Fibroblast of skin of back (primary cell): ENCODE measurements at places on chromosomes 16 and 17.
A peak's percentile ranks its signal among the peaks of the same experiment; 100 is the strongest.

DNA sequence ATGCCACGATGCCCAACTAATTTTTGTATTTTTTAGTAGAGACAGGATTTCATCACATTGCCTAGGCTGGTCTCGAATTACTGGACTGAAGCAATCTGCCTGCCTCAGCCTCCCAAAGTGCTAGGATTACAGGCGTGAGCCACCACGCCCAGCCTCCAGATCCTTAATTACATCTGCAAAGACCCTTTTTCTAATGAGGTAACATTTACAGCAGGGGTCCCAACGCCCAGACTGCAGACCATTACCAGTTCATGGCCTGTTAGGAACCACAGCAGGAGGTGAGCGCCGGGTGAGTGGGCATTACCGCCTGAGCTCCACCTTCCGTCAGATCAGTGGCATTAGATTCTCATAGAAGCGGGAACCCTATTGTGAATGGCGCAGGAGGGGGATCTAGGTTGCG lies 4.0 kb upstream of the RAB11FIP4 start:
- no peak for DNase-seq

DNA sequence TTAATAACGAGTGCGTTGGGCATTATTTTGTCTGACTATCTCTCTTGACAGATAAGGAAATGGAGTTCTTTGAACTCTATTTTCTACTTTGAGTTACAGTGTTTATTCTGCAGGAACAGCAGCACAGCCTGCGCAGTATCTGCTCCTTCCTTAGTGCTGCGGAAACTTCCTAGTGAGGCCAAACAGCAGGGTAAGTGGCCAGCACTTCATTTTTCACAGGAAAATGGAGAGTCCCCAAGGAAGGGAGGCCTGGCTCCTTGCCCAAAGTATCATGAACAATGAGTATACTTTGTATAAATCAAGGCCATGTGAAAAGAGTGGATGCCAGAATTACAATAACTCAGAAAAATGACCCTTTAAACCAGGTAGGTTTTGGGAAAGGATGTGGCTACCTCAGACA lies 140.6 kb downstream of the VPS53 start:
- no peak for DNase-seq

GRCh38 chr17:72529386-72529785 lies 408.6 kb downstream of the SOX9 start:
- DNase-seq, result no peak

- DNase-seq, result no peak
These were observed 20.0 kb upstream of the KIF19 start for GRCh38 chr17:74305865-74306654.

GRCh38 chr16:84049403-84050060 lies 6.9 kb upstream of the SLC38A8 start:
- DNase-seq, result no peak

- DNase-seq, result no peak
These were observed 20.5 kb upstream of the DHX8 start for GRCh38 chr17:43463241-43463640.

DNA sequence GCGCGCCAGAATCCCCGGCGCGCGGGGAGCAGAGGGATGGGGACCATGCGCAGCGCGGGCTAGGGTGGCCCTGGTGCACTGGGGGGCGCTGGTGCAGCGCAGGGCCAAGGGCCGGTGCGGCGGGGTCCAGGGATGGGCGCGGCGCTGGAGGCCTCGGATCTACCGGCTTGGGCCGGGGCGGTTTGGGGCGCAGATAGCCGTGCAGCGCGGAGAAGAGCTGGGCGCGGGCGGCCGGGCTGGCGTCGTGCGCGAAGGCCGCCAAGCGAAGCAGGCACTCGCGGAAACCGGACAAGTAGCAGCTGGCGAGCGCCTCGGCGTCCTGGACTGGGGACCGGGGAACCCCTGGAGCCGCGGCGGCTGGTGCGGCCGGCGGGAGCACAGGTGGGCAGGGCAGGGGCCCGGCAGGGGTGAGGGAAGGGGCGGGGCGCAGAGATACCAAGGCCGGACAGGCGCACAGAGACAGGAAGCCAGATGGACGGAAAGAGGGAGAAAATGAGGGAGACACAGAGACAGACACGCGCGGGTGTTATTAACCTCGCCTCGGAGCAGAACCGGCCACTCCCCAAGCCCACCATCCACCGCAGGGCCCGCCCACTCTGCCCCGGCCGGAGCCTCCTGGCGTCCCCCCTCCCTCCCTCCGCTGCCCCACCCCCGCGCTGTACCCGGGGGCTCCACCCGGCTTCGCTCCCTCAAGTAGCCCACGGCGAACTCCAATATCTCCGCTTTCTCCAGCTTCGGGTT lies 2.1 kb downstream of the HES7 start:
- DNase-seq, result peak; percentile 70

GRCh38 chr16:74034862-74035261 lies 261.8 kb upstream of the PSMD7 start:
- peak; percentile 22 for DNase-seq

GRCh38 chr17:68431045-68431608 lies 26.2 kb downstream of the WIPI1 start:
- no peak for DNase-seq

DNA sequence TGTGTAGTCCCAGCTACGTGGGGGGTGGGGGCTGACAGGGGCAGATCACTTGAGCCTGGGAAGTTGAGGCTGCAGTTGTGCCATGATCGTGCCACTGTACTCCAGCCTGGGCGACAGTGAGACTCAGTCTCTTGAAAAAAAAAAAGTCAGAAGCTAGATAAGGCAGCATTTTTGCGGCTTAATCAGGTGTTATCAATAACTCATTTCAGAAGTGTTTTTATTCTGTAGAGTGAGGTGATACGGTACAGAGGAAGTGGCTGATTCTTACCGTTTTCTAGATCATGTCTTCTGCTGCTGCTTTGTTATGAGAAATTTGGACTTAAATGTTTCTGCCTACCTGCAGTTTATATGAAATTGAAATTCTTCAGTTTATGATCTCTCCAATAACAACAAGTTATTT lies 18.6 kb downstream of the ZC3H18 start:
- DNase-seq, result no peak

DNA sequence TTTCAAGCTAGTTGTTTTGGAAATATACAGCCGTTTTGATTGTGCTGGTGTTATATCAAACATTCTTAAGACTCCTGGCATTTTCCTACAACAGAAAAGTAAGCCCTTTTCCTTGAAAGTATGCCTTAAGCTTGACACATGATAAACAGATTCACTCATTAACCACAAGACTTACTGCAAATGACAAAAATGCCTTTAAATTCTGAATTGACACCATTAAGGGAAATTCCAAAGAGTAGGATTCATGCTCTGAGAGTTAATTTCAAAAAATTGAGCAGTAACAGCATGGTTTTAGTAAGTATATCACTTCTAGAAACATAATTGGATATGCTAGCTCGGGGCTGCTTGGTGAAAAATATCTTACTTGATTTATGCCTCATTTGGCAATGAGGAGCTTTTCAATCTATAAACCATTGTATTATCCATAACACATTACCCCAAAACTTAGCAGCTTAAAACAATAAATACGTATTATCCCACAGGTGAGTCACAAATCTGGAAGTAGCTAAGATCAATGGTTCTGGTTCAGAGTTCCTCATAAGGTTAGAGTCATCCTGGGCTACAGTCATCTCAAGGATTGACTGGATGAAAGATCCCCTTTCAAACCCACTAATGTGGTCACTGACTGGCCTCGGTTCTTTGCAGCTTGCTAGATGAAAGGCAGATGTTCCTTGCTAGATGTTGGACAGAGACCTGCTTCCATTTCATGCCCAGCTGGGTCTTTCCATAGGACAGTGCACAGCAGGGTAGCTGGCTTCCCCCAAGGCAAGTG lies 8.2 kb upstream of the PHAF1 start:
- peak; percentile 62 for DNase-seq

DNA sequence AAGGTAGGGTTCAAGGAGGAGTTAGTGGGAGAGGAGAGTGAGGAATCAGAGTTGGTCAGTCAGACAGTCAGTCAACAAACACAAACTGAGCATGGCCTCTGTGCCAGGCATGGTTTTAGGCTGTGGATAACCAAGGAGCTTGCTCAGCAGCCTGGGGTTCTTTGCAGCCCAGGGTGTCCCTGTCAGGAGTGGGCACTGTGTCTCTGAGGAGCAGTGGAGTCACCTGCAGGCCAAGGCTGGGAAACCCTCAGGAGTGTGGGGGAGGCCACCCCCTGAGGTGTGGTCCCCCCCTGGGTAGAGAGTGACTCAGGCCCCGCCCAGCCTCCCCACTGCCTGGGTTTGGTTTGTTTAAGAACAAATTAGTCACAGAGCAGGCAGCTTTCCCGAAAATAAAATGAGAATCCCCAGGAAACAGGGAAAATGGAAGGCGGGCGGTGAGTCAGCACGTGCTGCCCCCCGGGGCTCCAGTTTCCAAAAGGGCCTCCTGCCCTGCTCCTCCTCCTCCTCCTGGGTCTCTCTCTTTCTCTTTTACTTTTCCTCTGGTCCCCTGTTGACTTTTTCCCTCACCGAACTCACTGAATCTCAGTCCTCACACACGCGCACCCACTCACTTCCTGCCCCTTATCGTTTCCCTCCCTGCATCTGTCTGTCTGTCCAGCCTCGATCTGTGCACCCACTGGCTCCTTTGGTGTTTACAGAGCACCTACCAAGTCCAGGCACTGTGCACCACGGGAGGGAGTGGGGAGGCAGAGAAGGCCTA lies 44.3 kb downstream of the SOCS3 start:
- peak; percentile 96 for DNase-seq

DNA sequence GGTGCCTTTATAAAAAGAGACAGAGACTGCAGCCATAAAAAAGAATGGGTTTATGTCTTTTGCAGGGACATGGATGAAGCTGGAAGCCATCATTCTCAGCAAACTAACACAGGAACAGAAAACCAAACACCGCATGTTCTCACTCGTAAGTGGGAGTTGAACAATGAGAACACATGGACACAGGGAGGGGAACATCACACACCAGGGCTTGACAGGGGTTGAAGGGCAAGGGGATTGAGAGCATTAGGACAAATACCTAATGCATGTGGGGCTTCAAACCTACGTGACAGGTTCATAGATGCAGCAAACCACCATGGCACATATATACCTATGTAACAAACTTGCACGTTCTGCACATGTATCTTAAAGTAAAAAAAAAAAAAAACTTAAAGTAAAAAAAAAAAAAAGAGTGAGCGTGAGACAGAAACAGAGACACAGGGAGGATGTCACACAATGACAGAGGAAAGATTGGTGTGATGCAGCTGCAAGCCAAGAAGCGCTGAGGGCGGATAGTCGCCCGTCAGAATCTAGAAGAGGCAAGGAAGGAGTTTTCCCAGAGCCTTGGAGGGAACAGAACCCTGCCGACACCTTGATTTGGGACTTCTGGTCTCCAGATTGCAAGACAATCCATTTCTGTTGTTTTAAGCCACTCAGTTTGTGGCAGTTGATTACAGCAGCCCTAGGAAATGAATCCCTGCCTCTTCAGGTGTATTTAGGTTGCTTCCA lies 27.4 kb upstream of the TNS4 start:
- DNase-seq, result no peak

- DNase-seq, result no peak
These were observed 22.2 kb upstream of the CLEC18A start for GRCh38 chr16:69928856-69929400.

DNA sequence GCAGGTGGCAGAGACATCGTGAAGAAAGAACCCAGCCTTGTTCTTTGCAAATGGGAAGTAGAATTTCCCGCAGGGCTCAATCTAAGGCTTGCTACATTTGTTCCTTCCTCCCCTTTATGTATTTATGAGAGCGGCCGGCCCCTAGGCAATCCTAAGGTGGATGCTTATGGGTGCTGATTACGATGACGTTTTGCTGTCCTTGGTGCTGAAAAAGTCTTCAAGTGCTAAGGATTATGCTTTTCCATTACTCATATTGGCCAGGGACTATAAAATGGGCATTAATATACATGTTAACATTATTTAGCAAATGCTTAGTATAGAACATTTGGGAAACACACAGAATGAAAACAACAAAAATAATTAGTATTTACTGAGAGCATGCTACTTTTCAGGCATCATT lies 313.3 kb upstream of the XYLT1 start:
- peak; percentile 79 for DNase-seq

DNA sequence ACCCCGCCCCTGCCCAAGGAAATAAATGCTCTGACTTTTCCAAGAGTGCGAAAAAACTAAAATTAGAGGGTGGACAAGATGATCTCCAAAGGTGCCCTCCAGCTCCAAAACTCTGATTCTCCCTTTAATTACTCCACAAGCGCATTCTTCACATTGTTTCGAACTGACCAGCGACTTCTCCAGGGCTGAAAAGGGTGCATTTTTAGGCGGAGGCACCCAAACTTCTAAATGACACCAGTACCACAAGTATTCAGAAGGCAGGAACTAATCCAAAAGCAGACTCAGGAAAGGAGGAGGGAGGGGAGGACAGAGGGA lies 750 bp downstream of the ZFHX3 start:
- DNase-seq, result peak; percentile 94

DNA sequence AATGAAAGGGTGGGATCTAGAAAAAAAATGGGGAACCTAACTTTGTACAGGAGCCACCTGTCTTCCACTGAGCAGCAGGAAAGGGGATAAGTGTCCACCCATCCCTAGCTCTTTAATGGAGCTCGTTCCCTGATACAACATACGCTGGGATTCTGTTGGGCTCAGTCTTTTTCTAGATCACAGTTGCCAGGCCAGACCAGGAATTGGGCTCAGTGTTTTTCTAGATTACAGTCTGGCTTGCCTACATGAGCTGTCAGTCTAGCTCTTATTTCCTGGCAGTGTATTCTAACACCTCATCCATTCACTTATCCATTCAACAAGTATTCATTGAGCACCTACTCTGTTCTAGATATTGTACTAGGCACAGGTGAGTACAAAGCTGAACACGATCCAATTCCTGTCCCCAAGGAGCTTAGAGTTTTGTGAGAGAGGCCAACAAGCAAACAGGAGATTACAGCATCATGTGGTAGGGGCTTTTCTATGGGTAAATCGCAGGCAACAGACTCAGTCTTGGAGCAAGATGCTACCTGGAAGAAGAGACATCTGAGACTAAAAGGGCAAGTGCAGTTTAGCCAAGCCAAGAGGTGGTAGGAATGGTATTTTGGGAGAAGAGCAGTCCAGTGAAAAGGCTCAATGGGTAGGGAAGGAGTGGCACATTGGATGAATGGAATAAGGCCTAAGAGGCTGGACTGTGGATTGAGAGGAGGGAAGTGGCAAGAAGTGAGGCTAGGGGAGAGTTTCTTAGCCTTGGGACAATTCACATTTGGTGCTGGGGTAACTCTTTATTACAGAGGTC lies 138.0 kb upstream of the HS3ST2 start:
- no peak for DNase-seq

DNA sequence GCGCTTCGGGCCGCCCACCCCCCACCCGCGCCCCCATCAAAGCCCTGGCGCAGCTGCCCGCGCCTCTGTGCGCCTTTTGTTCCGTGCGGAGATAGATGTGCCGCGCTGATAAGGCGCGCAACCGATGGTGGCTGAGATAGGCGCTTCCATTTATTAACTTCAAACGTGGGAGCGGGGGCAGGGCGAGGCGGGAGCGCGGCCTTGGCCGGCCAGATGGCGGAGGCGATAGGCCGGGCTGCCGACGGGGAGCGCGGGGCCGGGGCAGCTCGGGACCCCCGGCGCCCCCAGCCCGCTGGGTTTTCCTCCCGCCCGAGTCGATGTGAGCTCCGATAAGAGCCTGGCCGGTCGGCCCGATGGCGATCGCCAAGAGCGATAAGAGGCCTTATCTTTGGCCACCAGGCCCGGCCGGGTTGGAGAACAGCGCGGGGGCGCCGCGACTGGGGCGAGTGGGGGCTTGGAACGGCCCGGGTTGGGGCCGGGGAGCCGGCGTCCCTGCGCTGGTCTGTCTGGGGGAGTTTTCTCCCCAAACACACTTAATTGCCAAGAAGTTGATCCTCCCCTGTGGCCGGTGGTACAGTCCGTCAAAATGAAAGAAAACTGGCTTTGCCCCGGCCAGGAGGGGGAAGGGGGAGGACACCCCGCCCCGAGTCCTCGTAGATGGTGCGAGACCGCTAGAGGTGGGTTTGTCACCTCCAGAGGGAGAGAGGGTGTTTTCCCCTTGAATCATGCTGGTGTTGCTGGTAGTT lies 2.7 kb downstream of the ZFPM1 start:
- no peak for DNase-seq
